Activated CD8-positive, alpha-beta memory T cell treated with anti-CD3 and anti-CD28 coated beads for 1 hour (primary cell): ENCODE measurements at places on chromosomes 6 and 20.

DNA sequence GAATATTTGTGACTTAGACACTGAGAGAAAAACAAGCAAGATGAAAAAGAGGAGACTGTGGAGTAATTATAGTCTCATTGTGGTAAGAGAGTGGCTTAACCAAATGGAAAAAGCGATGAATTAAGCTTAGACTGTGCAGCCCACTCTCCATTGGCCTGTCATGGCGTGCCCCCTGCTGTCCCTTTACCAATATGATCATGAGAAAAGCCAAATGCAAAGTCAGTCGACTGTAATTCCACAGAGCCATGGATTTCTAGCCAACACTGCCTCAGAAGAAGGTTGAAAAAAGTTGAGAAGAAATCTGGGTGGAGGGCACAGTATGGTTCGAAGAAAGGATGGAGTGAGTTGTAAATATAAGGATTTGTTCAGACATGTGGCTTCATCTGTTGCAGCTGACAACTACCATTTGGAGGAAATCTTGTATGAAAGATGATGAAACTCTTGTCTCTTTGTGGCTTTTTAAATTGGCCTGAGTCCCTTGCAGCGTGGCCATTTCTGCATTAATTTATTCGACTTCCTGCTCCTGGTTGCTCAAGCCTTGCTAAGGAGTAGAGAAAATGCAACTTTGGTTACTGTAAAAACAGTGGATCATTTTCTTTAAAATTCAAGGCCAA is 251.4 kb downstream of the DOK5 start:
- no peak for DNase-seq

- DNase-seq = no peak
Measured at GRCh38 chr6:142860498-142860897, 84.5 kb downstream of the HIVEP2 start.

- DNase-seq = no peak
Measured at GRCh38 chr6:52497652-52498408, 77.7 kb downstream of the EFHC1 start.

DNA sequence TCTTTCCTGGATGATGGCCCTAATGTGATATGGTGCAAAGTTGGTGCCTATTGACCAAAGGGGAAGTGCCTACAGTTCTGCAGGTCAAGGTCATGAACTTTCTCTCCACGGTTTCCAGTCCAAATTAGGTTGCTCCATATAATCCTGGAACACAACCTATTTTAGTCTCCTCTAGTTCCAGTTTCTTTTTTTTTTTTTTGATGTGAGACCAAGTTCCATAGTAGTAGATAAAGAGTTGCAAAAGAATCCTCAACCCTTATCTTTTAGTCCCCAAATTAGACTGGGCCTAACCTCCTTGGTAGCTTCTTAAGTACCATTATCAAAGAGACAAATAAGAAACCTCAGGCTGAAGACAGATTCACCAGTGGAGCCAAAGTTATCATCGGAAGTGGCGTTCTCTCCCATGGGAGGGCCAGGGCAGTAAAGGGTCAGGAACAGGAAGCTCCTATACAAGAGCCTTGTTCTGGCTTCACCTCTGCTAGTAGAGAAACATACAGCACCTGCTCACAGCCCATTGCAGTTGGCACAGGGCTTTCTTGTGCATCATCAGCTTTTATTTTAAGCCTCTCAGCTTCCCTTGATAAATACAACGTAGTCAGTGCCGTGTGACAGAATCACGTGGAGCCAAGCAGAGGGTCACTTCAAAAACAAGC is 132.2 kb upstream of the RREB1 start:
- DNase-seq = no peak

- DNase-seq = no peak
Measured at GRCh38 chr6:35013701-35014100, 124.6 kb downstream of the ANKS1A start.

- DNase-seq = no peak
Measured at GRCh38 chr6:149856256-149856994, 7.7 kb downstream of the LRP11 start.

DNA sequence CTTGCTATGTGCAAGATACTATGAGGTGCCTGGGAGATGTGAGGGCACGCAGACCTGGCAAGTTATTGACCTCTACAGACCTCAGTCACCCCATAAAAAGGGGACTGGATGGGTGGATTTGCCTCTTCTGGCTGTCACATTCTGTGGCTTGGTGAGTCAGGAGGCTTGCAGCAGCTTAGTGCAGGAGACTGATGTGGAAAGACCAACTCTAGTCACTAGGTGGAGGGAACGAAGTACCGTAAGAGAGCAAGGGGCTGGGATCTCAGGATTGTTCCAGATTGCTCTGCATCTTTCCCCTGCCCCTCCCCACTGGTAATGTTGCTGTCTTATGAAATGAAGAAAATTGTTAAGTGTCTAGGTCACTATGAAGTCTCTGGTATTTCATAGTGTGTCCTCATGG is 3.3 kb downstream of the MAPRE1 start:
- DNase-seq = no peak

GRCh38 chr6:159038914-159039884 is 5.6 kb downstream of the TAGAP start:
- DNase-seq = no peak

DNA sequence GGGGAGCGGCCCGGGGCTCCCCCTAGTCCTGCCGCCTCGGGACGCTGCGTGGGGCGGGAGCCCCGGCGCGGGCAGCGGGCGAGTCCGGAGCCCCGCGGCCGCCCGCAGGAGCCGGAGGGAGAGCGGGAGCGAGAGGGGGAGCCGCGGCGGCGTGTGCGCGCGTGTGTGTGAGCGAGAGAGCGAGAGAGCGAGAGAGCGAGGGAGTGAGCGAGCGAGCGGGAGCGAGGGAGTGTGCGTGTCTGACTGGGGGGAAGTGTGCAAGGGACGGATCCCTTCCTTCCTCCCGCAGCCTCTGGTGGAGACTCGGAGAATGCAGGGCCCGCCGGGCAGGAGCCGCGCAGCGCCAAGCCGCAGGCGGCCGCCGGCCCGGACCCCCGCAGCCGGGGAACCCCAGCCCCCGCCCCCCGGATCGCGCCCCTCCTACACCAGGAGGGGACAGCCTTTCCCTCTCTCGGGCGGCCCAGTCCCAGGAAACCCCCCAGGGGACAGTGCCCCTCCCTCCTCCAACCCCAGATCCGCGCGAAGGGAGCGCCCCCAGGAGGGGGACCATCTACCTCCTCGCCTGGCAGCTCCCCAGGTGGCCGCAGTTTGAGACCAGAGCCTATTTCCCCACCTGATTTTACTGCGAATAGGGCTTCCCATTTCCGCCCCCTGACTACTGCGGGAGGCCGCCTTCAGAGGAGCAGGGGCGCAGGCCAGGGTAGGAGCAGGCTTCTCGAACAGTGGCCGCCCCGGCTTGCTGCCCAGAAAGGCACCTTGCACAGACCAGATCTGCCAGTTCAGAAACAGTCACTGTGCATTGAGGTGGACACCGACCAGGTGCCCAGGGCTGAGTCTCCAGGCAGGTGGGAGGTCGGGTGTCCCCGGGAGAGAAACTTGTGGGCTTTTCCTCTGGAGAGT is at the start of gene CDH22:
TSS of gene CDH22 (minus strand) at position 241 of the 900 bp plus-strand sequence. CDS start 57,204 bp downstream, outside the sequence.
- peak; percentile 16 for DNase-seq

- no peak for DNase-seq
Measured at GRCh38 chr6:68834551-68834950, 199.5 kb downstream of the ADGRB3 start.

GRCh38 chr6:125245523-125246264 is 56.1 kb downstream of the HDDC2 start:
- DNase-seq = no peak

GRCh38 chr20:830011-830521 is 3.4 kb upstream of the FAM110A start:
- DNase-seq = no peak

DNA sequence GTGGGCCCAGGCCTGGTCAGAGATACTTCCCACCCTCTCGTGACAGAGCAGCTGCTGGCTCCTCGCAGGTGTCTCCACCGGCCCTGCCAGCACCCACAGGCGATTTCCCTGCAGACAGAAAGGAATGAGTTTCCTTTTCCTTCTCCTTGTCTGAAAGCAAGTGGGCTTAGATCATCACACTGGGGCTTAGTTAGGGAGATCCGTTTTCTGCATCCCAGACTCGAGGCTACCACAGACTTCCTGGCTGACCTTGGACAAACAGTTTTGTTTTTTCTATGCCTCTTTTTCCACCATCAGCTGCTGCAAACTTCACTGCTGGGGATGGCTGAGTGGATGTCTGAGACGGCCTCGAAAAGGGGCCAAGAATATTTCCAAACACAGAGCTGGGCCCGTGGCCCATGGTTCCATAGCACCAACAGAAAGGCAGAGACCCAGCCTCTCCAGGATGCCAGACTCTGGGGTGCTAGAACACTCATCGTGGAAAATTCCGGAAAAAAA is 86.5 kb downstream of the BANF2 start:
- DNase-seq = no peak

DNA sequence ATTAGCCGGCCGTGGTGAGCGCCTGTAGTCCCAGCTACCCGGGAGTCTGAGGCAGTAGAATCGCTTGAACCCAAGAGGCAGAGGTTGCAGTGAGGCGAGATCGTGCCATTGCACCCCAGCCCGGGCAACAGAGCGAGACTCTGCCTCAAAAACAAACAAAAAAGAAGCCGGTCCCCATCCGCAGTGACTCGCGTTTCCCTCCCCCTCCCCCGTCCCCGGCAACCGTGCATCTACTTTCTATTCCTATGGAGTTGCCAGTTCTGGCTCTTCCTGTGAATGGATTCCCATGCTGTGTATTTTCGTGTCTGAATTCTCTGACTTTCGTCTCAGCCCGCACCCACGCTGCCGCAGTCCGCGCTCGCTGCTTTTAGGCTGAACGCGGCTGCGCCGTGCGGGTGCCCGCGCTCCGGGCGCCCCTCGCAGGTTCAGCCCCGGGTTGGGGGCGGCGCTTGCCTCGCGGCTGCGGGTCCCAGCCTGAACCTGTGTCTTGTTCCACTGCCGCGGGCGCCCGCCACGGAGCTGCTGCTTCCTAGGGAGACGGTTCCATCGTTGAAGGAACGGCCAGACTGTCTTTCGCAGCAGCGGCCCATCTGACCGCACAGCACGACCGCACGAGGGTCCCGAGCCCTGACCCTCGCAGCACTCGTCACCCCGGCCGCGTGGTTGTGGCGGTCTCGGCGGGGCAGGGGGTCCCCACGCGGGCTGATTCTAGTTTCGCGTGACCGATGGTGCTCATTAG is 1.1 kb upstream of the MRGBP start:
- peak; percentile 49 for DNase-seq

DNA sequence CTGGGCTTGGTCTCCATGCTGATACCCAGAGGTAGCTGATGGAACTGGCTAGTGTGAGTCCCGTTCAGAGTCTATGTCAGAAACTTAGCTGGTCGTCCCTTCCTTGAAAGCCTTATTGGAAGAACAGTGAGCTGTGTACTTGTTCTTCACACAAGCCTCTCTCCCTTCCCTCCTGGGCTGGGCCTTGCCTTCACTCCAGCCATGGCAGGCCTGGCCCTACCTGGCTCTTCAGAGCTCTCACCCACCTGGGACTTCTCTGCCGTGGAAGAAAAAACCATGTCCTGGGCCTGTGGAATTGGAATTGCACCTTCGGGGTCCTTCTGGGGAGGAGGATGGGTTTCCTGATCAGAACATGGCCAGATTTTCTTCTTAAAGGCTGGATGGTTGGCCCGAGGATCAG is 20.3 kb upstream of the ZNF831 start:
- no peak for DNase-seq

DNA sequence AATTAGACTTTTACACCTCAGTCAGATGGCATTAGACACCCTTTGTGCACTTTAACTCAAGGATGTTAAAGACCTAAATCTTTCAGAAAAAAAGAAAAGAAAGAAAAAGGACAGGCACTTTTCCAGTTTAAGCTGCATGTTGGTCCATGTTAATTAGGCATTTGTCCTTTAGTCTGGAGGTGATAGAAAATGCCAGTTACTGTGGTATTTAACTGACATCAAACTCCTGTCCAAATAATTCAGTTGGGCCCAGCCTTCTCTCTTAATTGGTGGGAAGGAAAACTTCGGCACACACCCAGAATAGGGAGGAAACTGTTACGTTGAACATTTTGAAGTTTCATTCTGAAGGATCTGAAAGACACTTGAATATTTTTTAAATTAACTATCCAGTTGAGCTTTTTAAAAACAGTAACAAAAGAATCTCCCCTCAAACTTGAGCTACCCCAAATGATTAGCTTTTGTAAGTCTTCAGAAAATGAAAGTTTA is 30.3 kb downstream of the RREB1 start:
- no peak for DNase-seq

DNA sequence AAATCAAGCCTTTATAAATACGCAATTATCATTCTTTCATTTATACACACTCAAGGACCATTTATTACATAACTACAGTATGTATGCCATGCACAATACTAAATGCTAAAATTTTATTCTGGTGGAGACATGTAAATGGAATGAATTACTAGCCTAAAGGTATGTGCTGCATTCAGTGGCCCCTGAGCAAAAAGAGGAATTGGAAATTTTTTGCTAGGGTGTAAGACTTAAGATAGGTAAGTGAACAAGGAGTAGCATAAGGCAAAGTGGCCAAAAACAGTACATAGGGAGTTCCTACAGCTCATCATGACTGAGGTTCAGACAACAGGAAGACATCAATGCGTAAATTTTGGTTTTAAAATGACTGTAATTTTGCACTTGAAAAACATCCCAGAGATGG is 2.3 kb upstream of the MTFR2 start:
- DNase-seq = no peak

- no peak for DNase-seq
Measured at GRCh38 chr20:48275286-48276020, 490.2 kb upstream of the SULF2 start.

DNA sequence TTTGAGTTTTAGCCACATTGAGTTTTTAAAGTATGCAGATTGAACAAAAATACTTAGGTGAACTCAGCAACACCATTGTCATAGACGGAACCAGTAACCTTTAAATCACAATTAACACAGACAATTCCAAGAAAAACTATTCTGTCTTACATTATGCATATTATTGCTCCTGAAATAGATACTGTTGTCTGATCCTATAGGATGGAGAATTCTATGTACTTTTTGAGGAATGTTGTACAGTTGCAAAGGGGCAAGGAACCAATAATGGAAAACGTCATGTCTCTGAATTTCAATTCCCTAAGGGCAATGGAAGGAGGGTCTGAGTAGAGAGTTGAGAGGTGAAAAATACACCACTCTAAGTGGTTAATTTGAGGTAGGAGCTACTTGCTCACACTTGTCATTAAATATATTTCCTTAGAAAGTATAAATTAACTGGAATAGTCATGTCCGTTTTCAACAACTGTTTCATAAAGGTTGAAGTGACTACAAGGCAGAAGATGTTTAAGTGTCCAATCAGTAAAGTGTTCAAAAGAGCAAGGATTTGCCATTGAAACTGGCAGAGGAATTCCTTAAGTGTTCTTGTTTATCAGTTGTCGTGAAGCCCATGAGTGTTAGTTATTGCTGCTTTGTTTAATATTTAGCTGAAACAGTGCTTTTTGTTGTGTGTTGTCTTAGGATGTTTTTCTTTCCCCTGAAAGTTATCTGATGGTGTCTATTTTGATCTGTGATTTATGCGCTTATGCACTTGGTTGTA is 1.3 kb downstream of the NKAIN2 start:
- DNase-seq = no peak

GRCh38 chr6:119511024-119511423 is 161.5 kb upstream of the MAN1A1 start:
- DNase-seq = no peak

GRCh38 chr6:36979347-36979742 is 6.7 kb downstream of the MTCH1 start:
- no peak for DNase-seq

- no peak for DNase-seq
Measured at GRCh38 chr6:41256383-41256782, 28.2 kb downstream of the TREML4 start.

GRCh38 chr20:16027686-16028085 is 545.6 kb downstream of the KIF16B start:
- DNase-seq = no peak
